ENCODE measurements at places on chromosomes 13 and 19.
A peak's percentile ranks its signal among the peaks of the same experiment; 100 is the strongest.

- DNase-seq = no peak
These were observed 55.8 kb upstream of the SPATA13 start for GRCh38 chr13:24104723-24105122.

DNA sequence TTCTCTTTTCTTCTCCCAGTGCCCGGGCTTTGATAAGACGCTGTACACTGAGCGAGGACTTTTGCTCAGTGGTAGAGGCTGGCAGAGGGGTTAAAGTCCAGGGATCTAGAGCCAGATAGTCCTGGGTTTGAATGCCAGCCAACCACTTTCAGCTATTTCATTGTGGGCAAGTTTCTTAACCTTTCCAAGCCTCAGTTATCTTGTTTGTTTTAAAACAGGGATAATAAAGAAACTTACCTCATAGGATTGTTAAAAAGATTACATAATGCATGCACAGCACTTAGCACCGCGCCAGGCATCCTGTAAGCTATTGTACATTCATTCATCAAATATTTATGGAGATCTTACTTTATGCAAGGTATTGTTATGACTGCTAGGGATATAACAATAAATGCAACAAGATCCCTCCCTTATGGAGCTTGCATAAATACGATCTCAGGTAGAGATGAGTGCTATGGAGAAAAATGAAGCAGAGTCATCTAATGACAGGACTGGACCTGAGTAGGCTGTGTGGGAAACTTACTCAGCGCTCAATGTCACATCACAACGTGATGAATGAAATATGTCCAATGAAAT is 70.8 kb downstream of the LNX2 start:
- DNase-seq = no peak

DNA sequence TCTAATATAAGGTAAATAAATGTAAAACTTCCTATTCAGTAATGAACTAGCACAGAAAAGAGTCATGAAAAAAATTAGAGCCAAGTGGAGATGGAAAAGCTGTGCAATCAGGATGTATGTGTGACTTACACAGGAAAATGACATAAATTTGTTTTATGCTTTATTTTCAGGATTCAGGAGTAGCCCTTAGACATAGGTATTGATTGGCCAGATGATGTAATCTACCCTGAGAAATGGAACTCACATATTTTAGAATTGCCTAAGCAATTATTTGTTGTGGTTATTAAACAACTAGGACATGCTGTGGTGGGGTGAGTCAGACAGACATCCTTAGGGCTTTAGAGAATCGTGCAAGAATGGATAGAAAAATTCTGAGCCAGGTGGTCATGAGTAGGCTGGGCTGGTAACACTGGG is 110.6 kb downstream of the PCDH9 start:
- DNase-seq = peak; percentile 14

DNA sequence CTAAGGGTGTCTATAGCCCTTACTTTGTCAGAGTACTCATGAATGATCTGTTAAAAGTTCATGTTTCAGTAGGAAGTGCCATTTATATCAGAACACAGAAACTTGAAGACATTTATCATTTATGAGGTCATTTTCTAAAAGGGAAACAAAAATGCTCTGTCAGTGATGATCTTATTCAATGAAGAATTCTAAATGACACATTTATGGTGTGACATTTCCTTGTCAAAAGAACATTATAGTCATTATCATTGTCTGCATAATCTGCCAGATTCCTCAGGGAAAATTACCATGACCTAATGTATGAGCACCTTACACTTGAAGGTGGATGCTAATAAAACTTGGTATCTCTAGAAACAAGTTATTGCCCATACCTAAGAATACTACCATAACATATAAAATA is 853.8 kb upstream of the SLITRK6 start:
- no peak for DNase-seq

GRCh38 chr13:25170554-25171111 is 1.5 kb downstream of the AMER2 start:
- DNase-seq = no peak

DNA sequence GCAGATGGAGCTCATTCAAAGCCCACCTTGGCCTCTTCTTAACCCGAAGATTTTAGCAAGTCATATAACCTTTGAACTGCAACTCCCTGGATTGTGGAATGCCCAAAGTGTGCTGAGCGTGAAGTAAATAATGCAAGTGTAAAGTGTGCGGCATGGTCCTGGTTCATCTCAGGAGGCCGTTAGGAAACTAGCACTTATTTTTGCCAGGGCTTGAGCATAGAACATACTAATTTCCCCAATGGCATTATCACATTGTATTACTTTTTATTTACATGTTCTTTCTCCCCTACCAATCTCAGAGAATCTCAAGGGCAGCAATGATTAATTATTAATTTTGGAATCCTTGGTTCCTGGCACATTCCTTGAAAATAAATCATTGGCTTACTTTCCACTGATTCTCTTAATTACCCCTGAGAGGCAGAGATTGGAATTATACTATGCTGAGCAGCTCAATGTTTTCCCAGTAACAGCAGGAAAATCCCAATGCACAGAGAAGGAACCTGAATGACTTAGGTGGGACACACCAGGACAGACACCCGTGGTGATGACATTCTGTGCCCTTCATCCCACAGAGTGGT is 128.8 kb upstream of the GJB6 start:
- DNase-seq = no peak

DNA sequence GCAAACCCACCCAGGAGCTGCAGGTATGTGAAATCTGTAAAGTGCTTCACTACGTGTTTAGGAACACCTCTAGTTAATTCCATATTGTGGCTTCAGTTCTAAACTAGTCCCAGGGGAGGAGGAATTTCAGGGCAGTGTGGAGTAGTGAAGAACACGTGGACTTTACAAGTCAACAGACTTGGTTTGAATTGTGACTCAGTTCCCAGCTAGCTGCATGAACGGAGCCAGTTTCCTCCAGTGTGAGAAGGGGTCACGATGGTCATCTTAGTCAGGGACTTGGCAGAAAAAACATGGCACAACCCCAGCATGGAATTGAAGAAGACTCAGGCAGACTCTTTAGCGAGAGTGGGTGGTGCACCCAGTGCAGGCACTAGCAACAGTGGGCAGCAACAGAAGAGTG is 175.7 kb upstream of the UBL3 start:
- DNase-seq = peak; percentile 49

Measured in amniotic stem cell (primary cell).